ENCODE measurements at places on chromosomes 16 and 17.

DNA sequence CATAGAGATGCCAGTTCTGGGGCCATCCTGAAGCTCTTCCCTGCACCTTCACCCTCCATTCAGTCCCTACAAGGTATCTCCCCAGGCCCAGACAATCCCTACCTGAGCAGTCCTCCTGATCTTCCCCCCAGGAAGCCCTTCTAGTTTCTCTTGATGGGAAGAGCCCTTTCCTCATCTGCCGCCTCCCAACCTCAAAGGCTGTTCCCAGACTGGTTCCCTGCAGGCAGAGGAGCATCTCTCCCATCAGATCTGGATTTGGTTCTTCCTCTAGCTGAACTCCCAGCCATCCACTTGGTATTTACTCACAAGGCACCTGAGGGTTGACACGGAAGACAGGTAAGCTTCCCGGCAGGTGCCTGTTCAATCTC is 24.6 kb upstream of the PHB1 start:
- DNase-seq = no peak

GRCh38 chr17:9037736-9038135 is 16.4 kb downstream of the NTN1 start:
- DNase-seq = no peak

DNA sequence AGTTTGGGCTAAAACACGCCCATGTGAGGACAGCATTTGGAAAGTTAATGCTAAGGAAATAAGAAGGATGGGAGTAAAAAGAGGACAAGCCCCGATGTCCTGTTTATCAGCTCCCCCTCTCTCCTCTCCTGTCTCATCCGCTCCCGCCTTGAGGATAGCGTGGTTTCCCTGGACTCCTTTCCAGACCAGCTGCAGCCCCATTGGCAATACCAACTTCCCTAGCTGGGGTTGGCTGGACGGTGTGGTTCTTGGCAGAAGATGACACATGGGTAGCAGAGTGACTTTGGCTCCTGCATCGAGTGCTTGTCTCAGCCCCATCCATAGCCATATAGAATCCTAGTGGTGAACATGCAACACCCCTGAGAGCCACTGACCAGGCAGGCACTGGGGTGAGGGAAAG is 185.9 kb downstream of the CCDC182 start:
- DNase-seq = no peak

DNA sequence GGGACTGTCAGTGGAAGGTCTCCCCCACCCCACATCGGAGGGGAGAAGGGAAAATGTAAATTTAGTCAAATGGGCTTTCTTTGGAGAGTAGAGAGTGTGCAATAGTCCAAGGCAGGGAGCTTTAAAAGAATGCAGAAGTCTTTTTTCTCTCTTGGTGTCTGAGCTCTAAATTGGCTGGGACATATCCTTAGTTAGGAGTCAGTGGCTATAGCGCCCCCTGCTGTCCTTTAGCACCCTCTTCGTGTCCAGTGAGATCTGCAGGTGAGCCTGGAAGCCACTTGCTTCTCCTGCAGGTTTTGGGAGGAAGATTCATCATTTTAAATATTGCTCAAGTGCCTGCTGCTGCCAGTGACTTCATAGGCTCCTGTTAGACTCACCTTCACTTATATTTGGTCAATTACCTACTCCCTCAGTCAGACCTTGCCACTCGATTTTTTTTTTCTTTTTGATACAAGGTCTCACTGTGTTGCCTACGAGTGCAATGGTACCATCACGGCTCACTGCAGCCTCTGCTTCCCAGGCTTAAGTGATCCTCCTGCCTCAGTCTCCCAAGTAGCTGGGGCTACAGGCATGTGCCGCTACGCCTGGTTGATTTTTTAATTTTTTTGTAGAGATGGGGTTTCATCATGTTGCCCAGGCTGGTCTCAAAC is 174.8 kb downstream of the PRKCB start:
- peak; percentile 91 for DNase-seq

- DNase-seq = no peak
Measured at GRCh38 chr16:31089199-31089598, 456 bp upstream of the PRSS53 start.

DNA sequence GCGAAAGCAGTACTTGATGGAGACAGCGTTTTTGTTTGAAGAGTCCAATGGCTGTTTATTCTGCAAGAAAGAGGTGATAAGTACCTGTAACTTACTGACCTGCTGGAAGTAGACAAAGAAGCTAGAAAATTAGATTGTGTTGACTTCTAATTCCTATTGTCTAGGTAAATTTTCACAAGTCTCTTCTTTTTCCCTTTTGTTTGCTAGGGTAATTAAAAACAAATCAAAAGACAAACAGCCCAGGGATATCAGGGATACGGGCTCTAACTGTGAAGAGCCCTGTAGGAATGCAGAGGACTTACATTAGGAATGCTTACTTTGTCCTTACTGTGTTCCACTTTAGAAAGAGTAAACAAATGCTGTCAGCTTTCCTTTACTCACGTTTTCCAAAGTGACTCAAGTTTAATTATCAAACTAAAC is 7.0 kb downstream of the PSME3IP1 start:
- no peak for DNase-seq

DNA sequence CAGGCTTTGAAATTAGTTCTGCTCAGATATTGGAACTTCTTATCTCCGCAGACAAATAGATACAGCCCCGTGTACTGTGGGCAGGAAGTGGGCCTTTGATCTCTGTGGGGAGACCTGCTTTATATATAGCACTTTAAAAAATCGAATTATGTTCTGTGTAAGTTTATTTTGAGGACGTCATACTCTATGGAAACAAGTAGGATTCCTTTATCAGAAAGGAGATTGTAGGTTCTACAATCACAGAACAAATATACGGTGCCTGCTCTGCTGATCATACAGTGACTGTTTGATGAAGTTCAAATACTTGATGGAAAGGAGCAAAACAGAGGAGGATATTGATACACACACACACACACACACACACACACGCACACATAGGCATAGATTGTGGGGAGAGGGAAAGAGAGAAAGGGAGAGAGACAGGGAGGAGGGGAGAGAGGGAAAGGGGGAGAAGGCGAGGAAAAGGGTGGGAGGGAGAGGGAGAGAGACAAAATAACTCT is 14.7 kb upstream of the TMEM220 start:
- no peak for DNase-seq

- DNase-seq = no peak
Measured at GRCh38 chr17:68834328-68834836, 120.8 kb downstream of the ABCA8 start.

- no peak for DNase-seq
Measured at GRCh38 chr16:57115514-57116182, 23.3 kb downstream of the CPNE2 start.

DNA sequence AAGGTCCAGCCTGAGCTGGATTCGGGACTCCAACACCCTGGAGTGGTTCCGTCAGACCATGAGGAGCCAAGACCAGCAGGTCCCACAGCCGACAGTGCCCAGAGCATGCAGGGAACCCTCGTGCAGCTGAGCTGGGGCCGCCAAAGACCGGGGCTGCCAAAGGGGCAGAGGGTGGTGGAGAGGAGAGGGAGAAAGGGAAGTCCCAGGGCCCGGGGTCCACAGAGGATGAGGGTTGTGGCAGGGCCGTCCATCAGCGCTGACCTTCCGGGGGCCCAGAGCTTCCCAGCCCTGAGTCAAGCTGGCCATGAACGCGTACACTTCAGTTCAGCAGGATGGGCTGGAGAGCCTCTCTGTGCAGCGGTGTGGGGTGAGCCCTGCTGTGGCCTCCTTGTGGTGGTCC is 6.7 kb upstream of the CAPN15 start:
- no peak for DNase-seq

GRCh38 chr16:89936034-89936433 is 12.5 kb upstream of the DEF8 start:
- no peak for DNase-seq

DNA sequence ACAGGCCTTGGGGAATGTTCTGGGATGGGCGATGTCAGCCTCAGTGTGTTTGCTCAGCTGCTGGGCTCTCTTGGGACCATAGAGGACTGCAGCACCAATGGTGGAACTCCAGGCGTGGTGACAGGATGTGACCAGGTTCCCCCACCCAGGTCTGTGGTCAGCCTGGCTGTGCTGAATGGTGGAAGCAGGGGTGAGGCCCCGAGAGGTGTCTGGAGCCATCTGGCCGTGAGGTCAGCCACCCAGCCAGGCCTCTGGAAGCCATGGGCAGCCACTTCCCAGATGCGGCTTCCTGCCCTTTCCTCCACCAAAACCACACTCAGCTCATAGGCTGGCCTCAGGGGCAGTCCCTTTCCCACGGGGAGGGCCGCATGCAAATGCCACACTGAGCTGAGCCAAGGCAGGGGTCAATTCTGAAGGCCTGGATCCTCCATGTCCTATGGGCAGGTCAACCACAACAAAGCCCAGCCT is 7.8 kb upstream of the MAPK7 start:
- peak; percentile 90 for DNase-seq

Measured in inflammatory macrophage treated with lipopolysaccharide for 4 hours (primary cell).